Activated CD8-positive, alpha-beta memory T cell treated with anti-CD3 and anti-CD28 coated beads for 24 hours (primary cell): ENCODE measurements at places on chromosomes 5 and 9.

DNA sequence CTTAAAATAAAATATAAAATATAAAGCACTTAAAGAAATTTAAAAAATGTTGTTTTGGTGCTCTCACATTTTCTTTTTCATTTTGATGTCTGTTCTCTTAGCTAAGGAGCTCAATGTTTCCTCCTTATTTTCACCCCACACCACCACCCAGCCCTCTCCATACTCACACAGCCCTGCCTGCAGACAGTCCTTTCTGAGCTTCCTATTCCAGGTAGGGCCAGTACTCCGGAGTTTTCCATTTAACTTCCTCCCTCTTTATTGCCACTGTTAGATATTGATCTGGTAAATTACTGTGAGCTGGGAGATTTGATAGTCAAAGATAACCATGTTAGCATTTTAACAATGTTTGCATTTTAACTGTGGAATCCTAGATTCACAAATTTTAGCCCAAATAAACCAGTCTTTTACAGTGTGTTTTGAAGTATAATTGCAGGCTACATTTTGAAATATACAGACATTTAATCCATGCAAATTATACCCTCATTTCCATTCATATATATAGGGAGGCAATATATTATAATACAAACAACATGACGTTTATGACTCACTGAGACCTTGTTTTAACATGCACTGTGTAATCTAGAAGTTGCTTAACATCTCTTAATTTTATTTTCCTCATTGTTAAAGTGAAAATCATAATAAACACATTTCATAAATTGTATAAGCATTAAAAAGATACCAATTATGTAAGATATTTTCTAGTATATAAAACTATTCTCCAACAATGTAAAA, 927.1 kb downstream of the NR2F1-AS1 start:
- no peak for DNase-seq

DNA sequence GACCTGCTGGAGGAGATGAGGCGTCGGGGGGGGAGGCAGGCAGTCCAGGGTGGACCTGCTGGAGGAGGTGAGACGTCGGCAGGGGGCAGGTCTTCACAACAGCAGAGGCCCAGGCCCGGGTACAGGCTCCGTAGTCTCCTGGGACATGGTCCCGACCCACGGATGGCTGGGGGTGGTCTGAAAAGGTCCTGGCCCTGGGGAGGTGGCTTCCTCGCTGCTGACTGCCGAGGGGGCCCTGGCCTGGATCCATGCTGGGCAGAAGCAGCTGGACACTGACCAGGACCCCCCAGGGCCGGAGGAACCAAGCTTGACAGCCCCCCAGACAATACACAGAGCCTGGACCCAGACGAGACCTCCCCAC, 8.5 kb downstream of the EGFL7 start:
- no peak for DNase-seq

- DNase-seq = no peak
These were observed 51.1 kb upstream of the CPLX2 start for GRCh38 chr5:175820230-175820629.

GRCh38 chr9:78871452-78872331, 574.8 kb downstream of the PSAT1 start:
- DNase-seq = no peak

DNA sequence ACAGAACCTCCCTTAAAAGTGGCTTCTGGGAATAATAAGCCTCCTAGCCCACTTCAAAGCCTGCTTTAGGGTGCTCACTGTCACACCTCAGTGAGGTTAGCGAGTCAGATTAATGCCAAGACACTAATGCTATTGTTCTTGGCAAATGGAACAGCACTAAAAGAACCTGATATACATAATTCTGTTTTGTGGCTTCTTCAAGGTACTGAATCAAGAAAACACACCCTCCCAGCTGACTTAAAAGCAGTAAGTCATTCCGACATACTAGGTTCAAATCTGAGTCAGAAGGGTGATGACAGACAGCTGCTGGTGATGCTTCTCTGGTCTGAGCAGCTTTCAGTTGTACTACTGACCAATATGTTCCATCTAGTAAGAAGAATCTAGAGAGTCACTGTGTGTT, 121.6 kb downstream of the OXCT1 start:
- DNase-seq = no peak

DNA sequence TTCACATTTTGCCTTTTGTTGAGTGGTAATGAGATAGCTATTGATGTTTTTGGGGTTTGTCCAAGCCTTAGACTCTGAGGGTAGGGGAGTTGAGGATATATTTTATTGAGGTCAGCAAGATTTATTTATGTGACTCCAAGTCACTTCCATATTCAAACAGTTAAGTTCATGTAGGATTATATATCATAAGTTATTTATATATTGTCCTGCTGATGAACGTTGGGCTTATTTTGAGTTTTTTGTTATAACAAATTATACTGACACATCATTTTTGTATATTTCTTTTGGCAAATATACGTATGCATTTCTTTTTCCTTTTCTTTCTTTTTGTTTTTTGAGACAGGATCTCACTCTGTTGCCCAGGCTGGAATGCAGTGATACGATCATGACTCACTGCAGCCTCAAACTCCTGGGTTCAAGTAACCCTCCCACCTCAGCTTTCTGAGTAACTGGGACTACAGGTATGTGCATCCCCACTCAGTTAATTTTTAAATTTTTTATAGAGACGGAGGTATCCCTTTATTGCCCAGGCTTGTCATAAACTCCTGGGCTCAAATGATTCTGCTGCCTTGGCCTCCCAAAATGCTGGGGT, 23.5 kb upstream of the IL12B start:
- DNase-seq = no peak

DNA sequence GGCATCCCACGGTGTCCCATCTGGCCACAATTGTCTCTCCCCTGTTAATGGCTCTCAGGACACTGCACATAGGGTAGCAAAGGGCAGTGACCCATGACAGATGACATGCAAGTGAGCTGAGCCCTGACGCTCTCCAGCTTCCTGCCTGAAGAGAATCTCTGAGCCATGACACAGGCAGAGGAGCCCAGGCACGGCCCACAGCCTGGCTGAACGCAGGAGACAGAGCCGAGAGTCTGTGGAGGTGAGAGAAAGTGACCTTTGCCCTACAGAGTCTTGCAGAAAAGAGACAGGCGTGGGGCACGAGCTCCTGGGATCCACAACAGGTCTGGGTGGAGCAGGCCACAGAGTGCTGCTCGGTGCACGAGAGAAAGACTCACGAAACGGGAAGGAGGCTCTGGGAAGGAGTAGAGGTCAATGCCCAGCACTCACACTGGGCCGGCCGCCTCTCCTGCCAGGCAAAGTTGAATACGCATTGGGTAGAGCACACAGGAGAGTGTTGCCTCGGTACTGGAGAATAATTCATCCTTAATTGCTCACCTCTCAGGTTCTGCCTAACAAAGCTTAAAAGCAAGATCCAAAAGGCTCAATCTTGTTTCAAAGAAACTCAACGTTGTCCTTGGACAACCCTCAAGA, 90.3 kb downstream of the MRPL36 start:
- no peak for DNase-seq

DNA sequence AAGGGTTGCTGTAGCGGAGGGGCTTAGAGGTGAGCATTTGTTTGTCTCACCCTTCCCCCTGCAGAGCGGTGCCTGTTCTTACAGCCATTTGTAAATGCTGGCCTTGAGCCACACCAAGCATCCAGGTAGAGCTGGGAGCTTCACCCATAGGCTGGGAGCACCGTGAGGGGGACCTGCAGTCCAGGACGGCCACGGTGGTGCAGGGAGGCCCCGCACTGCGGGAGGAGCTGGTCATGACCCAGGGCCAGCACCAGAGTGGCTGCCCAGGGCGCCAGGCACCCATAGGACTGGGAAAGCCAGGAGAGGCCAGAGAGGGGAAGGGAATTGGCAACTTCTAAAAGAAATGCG, 197.3 kb upstream of the ADAMTS16 start:
- no peak for DNase-seq

- no peak for DNase-seq
These were observed 41.9 kb upstream of the SLC36A1 start for GRCh38 chr5:151405334-151406160.

GRCh38 chr9:110700953-110701352, 32.4 kb downstream of the MUSK start:
- no peak for DNase-seq

- DNase-seq = no peak
These were observed 116.0 kb upstream of the PAM start for GRCh38 chr5:102638912-102639652.

DNA sequence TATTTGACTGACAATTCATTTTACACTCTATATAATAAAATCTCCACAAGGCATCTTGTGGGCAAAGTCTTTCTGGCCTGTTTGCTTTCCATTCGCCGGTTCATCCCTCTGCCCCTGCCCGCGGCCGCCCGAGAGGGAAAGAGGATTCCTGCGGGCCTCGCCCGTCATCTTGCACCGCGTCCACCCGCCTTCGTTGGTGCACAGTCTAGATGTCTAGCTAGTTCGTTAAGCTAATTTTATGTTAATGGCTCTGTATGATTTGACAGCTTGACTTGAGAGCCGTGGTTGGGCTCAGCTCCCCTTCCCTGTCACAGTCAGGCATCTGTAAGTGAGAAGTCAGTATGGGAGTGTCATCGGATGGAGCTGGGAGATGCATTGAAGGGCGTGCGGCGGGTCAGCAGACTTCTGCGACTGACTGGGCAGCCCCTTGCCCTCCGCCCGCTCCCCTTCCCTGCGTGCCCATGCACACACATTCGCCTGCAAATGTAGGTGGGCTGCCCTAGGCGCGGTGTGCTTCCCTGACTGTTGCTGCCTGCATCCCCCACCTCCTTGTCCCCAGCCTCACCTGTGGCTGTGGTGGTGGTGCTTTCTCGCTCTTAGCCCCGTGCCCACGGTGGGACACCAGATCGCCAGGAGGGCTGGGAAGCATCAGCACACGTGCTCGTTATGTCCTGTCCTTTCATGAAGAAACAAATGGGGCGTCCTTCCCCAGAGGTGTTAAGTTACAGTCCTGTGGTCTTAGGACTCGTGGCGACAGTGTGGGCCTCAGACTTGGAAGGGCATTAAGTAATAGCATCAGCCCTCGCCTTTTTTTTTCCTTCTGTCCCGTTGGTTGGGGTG, 25.9 kb upstream of the PRDM12 start:
- DNase-seq = no peak

DNA sequence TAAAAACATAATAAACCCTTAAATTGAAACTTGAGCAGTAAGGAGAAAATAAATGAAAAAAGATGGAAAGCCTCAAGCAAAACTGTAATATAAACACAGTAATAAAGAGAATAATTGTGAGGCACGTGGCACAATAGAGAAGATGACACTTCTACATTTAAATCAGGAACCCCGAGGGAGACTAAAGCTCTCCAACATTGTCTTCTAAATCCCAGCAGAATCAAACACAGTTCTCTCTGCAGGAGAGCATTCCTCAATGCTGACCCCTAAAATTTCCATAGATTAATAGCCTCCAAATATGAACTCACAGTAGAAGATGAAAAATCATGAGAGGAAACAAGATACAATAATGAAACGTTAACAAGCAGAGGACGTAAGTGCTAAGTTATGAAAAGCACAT, 721.2 kb upstream of the COX7C start:
- no peak for DNase-seq

GRCh38 chr5:86679529-86679928, 61.8 kb downstream of the COX7C start:
- no peak for DNase-seq

- no peak for DNase-seq
These were observed 79.7 kb upstream of the C5orf63 start for GRCh38 chr5:127153031-127153430.

GRCh38 chr5:98999631-99000030, 70.8 kb upstream of the CHD1 start:
- no peak for DNase-seq

- DNase-seq = no peak
These were observed 584.3 kb upstream of the TUSC1 start for GRCh38 chr9:26262421-26263107.

- no peak for DNase-seq
These were observed 28.6 kb upstream of the IL13 start for GRCh38 chr5:132629230-132629944.

DNA sequence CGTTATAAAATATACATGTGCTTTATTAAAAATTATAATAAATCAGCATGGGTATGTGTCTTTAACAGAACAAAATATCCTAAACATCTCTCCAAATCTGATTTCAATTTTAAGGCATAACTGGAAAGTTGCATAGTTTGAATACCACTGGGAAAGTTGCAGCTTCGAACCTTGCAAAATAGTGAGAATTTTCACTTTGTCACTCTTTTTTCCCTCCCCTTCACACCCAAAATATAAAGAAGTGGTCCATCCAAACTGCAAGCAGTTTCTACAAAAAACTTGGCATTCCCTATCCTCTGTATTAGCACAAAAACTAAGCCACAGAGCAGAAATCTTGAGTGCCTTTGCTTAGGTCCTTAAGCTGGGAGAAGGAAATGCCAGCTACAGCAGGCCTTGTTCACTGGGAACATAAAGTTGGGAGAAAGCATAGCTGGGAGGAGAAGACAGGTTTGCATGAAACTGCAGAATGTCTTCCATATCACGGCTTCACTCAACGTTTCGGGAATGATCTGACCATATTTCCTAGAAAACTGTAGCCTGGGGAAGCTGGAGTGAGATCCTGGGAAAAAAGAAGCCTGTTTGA, 400.3 kb downstream of the EBF1 start:
- no peak for DNase-seq

- no peak for DNase-seq
These were observed 77.8 kb downstream of the ZCCHC7 start for GRCh38 chr9:37198039-37198729.

DNA sequence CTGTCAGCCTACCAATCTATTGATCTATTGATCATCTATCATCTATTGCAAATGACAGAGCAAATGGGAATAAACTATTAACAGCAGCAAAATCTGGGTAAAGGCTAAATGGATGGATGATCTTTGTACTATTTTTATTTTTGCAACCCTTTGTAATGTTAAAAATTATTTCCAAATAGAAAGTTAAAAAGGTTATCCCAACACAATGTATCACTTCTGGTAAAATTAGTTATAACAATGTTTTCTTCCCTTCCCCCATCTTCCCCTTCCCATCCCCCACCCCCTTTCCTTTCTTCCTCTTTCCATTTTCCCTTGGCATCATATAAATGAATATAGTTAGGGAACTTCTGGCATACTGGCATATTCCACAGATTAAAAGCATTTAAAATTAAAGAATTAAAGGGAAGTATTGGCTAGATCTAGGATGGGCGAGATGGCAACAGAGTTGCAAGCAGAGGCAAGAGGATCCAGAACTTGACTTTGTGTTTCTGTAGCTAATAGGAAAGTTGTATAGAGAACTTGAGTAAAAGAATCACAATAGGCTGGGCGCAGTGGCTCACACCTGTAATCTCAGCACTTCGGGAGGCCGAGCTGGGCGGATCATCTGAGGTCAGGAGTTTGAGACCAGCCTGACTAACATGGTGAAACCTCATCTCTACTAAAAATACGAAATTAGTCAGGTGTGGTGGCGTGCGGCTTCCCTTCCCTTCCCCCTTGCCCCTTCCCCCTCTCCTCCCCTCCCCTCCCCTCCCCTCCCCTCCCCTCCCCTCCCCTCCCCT, 66.6 kb upstream of the TAF11L2 start:
- DNase-seq = no peak
